ENCODE measurements at places on chromosomes 3 and 15.

DNA sequence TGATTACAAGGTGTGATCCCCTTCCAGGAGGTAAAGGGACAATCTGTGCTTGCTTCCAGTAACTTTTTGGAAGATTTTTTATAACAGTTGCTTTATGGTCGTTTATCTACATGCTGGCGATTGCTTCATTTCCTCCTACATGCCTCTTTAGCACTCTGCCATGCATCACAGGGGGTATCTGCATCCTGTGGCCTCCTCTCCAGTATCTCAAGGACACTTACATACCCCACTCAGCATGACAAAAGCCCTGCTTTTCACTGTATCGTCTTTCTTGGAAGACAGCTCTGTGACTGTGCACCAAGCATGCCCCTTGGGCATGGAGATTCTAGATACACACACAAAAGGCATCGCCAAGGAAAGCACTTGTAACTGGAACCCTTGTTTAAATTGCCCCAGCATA, 25.3 kb downstream of the CAPN3 start:
- no peak for DNase-seq

DNA sequence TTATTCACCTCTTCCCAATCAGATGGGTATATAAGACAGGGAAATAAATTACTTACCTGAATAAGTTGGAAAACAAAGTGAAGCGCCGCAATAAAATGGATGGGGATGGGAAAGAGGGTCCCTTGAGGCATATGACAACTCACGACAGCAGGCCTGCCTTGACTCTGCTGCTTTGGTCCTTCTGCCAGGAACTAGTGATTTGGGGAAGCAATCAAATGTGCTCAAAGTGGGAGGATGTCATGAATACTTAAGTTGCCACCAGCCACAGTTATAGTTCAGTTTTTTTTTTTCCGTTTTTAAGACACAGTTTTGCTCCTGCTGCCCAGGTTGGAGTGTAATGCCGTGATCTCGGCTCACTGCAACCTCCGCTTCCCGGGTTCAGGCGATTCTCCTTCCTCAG, 4.6 kb downstream of the PARL start:
- DNase-seq = no peak

DNA sequence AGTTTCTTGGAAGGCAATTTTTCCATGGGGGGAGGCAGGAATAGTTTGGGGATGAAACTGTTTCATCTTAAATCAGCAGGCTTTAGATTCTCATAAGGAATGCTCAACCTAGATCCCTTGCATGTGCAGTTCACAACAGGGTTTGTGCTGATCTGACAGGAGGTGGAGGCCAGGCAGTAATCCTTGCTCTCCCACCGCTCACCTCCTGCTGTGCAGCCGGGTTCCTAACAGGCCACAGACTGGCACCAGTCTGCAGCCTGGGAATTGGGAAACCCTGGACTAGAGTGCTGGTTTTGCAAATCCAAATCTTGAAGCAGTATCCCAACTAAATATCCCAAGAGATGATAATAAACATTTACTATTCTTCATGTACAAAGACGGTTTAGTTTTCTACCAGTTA, 256.3 kb upstream of the TMCO5A start:
- DNase-seq = no peak

- no peak for DNase-seq
Measured at GRCh38 chr15:99305761-99306505, 54.7 kb downstream of the LRRC28 start.

GRCh38 chr3:81442758-81443456, 318.5 kb downstream of the GBE1 start:
- no peak for DNase-seq

GRCh38 chr3:169545606-169546005, 117.9 kb downstream of the MECOM start:
- DNase-seq = no peak

DNA sequence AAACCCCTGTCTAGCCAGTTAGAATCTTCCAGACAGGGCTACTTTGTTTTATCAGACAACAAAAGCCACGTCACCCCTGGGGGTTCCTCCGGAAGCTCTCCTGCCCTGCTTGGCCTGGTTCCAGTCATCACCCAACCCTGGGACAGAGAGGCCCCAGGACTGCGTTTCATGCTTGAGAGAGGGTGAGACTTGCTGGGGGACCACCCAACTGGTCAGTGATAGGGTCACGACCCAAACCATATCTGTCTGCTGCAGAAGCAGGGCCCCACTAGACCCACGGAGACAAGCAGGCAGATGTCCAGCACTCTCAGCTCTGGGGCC, 1.2 kb downstream of the NT5DC2 start:
- peak; percentile 43 for DNase-seq

DNA sequence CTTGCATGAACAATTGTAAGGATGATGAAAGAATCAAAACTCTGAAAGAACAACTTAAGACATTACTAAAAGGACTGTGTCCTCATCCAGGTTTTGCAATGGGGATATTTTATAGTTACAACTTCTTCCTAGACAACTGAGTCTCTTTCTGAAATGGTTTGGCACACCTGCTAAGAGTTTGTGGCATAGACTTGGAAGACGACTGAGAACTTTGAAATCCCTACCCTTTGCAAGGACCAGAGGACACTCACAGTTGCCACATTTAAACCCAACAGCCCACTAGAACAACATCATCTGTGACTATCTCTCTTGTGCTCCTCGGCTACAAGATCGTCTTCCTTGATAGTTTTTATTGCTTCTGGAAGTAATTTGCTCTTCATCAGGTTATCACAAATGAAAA, 342.4 kb downstream of the RORA start:
- no peak for DNase-seq

DNA sequence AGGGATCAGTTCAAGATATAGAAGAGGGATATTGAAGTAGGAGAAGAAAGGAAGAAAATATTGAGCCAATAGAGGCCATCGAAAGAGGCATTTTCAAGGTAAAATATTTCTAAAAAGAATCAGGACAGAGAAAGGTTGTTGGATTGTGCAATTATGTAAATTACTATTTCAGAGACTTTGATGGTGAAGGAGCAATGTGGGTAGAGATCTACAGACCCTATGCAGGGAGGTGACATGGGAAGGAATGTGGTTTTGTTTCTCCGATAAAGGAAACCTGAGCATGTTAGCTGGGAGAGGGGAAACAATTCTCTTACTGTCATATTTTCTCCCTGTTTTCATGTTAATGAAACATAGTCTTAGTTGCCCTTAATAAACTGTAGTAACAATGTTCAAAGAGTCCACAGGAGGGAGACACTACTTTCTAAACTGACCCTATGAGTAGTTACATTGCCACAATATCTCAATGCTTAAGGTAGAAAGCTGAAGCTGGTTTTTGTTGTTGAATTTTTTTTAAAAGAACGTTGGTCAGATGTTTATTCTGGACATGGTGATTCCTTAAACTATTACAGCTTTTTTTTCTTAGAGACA, 133.3 kb downstream of the GRM7 start:
- no peak for DNase-seq

DNA sequence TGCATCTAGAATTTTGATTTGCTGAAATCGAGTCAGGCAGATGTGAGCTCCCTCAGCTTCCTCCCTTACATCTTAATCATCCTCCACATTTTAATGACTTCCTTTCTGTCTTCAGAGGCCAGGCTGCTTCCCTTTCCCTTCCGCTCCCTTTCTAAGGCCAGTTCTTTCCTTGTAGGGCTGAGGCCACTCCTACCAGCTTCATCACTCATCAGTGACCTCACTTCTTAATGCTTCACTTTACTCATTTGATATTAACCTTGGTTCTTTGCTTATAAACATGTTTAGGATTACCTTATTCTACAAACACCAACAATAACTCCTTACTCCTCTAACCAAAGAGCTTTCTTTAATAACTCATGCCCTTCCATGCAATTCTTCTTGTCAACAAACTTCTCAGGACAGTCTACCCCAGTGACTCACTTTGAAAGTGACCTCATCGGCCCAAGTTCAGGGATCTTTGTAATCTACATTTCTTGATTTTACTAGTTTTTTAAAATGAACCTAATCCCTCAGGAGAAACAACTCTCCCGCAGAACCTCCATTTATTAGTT, 23.9 kb downstream of the ILDR1 start:
- peak; percentile 56 for DNase-seq

- DNase-seq = no peak
Measured at GRCh38 chr15:69943637-69944036, 154.1 kb downstream of the TLE3 start.

DNA sequence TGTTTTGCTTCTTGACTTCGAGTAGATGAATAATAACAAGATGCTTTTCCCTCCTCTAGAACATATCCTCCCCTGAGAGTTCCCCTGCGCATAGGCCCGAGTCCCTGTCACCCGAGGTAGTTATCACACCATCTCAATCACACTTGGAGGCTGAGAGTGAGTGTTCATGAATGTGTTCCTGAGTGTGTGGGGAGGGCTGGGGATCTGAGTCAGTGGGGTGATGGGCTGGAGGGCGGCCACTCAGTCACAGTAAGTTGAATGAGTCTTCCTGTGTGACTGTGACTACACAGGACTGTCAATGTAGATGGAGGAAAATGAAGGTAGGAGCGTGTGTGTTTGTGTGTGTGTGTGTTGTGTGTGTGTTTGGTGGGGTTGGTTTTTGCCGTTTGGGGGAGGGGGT, 71.0 kb downstream of the SETD5 start:
- no peak for DNase-seq

- DNase-seq = no peak
Measured at GRCh38 chr3:170555329-170555728, 30.5 kb downstream of the SLC7A14 start.

Data from CD4-positive, alpha-beta T cell treated with Interferon gamma for 1 hour (primary cell).